ENCODE measurements at places on chromosomes 1 and 21.
A peak's percentile ranks its signal among the peaks of the same experiment; 100 is the strongest.

- no peak for DNase-seq
Observed at GRCh38 chr1:114181356-114181755, 27.7 kb upstream of the SYT6 start.

DNA sequence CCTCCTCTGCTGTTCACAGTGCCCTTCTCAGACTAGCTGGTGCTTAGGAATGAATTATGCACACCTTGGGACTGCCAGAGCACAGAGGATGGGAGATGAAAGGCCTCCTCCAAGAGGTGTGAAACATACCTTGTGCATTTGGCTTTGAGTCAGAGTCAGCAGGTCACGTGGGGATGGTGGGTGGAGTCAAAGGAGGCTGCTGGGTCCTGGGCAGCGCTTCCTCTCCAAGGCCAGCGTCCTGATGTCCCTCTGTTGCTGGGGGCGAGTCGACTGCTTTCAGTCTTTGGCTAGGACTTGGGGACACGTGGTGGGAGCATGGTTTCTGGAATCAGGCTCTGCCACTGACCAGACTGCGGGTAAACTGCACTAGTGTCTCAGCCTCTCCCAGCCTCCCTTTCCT is 91.2 kb downstream of the AJAP1 start:
- DNase-seq: peak; percentile 18

DNA sequence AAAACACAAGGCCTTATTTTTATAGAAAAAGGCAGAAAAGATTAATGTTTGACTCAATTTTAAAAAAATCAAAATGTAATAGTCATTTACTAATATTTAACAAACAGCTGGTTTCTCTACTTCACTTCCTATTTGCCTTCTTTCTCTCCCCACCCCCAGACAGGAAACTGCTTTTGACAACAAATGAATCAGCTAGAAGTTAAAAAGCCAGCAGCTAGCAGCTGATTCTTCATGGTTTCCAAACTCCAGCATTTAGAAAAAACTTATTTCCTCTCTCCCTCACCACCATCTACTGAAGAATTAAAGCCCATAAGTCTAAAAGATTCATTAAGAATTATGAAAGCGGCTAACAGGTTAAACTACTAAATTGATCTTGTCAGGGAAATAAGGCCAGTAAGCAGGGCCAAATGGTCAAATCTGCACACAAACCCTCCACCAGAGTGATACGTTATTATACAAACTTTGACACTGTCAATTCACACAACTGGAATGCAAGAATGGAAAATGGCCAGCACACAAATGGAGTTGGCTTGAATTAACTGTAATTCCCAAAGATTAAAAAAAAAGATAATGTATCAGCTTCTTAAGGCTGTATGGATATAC is 4.0 kb downstream of the WDR26 start:
- DNase-seq: peak; percentile 50

GRCh38 chr21:32543975-32544374 is 41.3 kb downstream of the TCP10L start:
- DNase-seq: no peak

GRCh38 chr1:231971397-231972110 is 345.0 kb downstream of the DISC1 start:
- DNase-seq: no peak

- no peak for DNase-seq
Observed at GRCh38 chr1:190170321-190170720, 307.3 kb downstream of the BRINP3 start.

DNA sequence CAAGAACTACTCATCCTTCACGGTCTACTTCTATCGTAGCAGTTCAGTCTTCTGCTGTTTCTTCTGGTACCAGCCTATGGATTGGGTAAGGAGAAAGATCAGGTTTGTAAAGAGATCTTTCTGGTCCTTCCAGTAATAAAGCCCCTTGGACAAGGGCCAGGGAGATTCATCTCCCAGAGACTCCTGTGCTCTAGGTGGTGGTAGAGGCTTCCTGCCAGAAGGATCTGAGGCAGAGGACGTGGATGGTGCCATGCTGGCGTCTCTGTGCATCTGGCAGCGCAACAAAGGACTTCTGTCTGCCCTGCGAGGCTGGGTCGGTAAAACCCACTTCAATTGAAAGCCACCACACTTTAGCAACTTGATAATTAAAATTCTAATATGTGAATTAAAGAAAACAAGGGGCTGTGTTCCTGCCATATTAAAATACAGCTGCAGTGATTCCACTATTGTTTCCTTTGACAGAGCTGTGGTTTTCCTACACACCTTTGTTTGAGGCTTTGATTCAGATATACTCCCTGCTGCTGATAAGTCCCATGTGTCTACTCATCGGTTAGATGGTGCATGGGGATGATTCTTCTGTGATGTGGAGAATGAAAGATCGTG is 73.6 kb downstream of the ROR1 start:
- no peak for DNase-seq

GRCh38 chr1:66599346-66599745 is 65.4 kb downstream of the SGIP1 start:
- DNase-seq: no peak

DNA sequence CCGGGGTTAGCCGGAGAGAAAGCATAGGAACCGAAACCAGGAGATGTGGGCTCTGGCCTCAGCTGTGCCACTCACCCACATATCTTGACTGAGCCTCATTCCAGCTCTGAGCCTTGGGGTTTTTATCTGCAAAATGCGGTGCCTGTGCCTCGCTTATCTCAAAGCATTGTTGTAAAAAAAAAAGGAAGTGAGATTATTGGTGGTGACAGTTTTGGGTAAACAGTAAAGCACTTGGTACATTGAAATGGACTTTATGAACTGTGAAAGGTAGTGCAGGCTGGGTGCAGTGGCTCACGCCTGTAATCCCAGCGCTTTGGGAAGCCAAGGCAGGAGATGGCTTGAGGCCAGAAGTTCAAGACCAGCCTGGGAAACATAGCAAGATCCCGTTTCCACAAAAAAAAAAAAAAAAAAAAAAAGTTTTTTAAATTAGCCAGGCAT is 3.8 kb downstream of the PTAFR start:
- DNase-seq: peak; percentile 38

GRCh38 chr1:234645964-234646363 is 36.0 kb upstream of the IRF2BP2 start:
- DNase-seq: no peak

GRCh38 chr1:226268421-226269124 is 40.4 kb downstream of the LIN9 start:
- DNase-seq: no peak

DNA sequence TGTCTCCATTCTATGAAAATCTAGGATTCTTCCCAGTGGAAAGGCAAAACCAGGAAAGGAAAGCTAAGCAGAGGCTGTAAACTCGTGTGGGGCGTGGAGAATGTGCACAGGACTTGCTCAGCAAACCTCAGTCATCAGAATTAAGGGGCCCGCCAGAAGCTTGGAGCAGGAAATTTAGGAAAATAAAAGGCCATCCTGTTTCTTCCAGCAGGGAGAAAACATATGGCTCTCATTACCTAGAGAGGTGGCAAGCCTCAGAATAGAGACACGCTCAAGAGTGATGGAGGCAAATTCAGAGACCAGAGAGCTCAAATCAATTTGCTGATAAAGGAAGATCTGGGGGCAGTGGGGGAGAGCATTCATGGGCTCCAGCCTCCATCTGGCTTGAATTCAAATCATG is 151.9 kb upstream of the KLHDC7A start:
- DNase-seq: no peak

DNA sequence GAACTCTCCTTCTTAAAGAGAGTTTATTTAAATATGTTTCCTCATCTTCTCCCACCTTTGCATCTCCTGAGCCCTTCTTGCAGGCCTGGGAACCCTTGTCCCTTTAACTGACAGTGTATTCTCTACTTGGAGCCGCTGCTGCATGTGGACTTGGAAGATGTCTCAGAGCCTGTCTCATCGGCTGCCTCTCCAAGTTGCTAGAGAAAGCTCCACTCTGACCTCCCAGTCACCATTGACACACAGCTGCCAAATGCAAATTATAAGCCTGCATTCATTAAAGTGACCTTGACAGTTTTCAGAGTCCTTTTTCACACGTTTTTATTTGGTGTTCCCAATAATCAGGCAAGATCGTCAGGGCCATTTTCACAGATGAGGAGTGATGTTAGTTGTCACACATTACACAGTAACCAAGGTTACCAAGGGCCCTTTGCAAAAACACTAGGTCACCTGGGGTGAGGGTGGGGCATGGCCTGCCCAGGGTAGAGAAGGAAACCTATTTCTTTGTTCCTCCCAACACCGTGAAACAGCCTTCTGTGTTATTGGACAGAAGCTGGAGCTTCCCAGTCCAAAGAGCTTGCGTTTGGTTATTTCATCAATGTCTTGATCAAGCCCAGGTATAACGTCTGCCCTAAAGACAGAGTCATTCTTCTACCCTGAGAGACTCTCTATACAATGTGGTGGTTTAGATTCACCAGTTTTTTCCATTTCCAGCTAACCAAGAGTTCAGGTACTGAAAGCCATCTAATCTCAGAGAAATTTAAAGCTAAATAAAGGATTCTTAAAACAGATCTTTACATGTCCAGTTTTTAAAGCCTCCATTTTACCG is 164.1 kb downstream of the GALNT2 start:
- DNase-seq: no peak

- DNase-seq: no peak
Observed at GRCh38 chr1:225617956-225618355, 35.0 kb downstream of the ENAH start.

DNA sequence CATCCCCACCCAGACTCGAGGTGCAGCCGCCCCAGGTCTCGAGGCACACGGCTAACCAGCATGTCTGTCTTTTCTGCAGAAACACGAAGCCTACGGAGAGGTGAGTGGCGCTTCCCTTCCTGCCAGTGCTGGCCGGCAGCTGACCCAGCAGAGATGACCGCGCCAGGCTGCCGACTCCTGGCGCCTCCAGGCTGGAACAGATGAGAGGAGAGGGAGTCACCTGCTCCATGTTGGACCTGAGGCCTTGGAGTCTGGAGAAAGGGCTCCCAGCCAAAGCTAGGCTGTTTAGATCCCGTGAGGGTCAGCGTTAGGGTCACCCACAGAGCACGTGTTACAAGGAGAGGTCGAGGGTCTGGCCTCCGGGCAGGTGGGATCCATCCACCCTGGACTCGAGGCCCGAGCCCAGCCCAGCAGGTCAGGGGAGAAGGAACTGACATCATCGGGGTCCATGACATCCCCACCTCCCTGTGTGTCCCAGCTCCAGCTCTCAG is 14.9 kb downstream of the COL6A2 start:
- DNase-seq: peak; percentile 1

GRCh38 chr1:24118410-24119242 is 6.7 kb upstream of the MYOM3 start:
- DNase-seq: no peak

GRCh38 chr1:88730995-88731394 is 46.9 kb downstream of the PKN2 start:
- no peak for DNase-seq

GRCh38 chr1:17437260-17437579 is 2.3 kb downstream of the RCC2 start:
- DNase-seq: no peak

- no peak for DNase-seq
Observed at GRCh38 chr1:207794861-207795260, 43.0 kb downstream of the CD46 start.

DNA sequence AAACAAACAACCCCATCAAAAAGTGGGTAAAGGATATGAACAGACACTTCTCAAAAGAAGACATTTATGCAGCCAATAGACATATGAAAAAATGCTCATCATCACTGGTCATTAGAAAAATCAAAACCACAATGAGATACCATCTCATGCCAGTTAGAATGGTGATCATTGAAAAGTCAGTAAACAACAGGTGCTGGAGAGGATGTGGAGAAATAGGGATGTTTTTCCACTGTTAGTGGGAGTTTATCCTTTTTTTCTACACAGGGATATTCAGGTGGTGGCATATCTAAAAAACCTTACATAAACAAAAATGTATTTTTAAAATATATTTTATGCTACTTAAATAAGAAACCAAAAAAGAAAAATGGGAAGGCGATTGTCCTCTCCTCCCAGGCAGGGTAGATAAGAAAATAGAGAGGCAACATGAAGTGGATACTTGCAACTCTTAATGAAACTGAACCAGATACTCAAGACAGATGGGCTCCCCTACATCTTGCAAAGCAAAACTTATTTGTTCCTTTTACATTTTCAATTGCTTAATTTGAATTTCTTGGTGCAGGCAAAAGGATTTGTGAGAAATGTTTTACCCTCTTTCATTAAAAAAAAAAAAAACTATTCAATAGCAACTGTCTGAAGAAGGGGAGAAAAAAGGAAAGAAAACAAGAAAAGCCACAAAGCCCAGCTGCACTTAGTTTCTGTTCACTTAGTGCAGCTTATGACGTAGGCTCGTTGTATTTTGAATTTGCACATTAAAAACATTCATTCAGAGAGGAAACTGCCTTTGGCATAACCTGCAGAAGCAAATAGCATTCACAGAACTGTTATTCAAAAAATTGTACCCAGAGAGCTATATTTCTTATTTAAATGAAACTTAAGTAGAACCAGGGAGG is 36.9 kb upstream of the RGS1 start:
- peak; percentile 53 for DNase-seq

DNA sequence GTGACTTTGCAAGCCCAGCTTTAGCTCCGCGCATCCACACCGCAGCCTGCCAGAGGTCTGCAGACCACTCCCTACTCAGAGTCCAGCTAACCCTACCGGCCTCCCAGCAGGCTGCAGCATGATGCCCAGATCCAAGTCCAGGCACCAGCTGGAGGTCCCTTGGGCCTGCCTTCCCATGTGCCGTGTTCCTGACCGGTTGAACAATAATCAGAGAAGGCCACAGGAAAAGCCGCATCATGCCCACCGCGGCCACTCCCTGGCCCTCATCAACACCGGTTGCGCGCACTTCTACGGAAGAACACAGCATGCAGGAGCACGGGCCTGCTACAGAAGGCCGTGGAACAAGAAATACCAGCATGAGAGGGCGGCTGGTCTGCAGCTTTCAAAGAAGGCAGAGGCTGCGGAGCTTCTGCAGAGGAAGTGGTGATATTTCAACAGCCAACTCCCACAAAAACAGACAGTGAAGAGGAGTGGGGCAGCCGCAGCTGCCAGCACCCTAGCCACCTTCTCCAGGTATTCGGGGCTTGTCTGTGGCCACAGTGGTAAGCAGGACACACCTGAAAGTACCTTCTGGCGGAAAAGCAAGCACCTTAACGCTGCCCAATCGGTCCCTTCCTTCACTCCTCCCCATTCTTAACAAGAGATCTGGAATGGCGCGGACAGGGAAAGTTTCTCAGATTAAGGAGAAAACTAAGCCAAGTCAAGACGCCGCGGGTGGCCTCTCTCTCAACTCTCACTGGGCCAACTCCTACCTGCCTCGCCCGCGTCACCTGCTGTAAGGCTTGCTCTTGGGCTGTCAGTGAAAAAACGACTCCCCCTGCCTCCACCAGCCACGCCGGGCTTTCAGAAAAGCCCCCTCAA is 1.5 kb downstream of the PGBD5 start:
- no peak for DNase-seq

GRCh38 chr21:39453571-39454179 is 1.9 kb downstream of the SH3BGR start:
- no peak for DNase-seq

- DNase-seq: no peak
Observed at GRCh38 chr1:246155923-246156322, 351.2 kb downstream of the SMYD3 start.
